Activated T-cell treated with anti-CD3 and anti-CD28 coated beads, Interleukin-2, amount 50 U/mL, for 4 hours (primary cell): ENCODE measurements at places on chromosomes 2 and 18. TPM values are rescaled to one million over a fixed set of nuclear protein-coding genes. Genes with fewer than 3 reads are reported as not detected.

Gene KATNAL2
- total RNA-seq = 0.54 TPM

- DNase-seq = no peak
Measured at GRCh38 chr18:79799619-79800370, 2.1 kb downstream of the KCNG2 start.

- no peak for DNase-seq
Measured at GRCh38 chr2:171723716-171724683, 36.7 kb downstream of the DYNC1I2 start.

- DNase-seq = no peak
Measured at GRCh38 chr2:219335373-219335786, 2.8 kb upstream of the RESP18 start.

GRCh38 chr2:216621292-216621691 is 11.9 kb upstream of the IGFBP2 start:
- DNase-seq = no peak

DNA sequence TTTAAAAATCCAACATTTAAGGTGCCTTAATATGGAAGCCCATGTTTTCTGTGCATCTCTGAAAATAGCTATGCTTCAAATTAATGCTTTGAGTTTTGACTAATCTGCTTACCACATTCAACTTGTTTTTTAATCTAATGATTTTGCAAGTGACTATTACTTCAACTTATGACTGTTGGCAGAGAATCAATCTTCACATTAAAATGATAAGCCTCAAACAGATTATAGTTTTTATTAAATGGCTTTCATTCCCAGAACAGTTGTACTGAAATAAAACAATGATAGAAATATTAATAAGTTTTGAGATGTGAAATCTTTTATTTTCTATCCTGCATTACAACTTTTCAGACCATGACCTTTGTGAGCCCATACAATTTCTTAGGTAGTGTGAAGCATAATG is 347.5 kb downstream of the ZNF804A start:
- no peak for DNase-seq

DNA sequence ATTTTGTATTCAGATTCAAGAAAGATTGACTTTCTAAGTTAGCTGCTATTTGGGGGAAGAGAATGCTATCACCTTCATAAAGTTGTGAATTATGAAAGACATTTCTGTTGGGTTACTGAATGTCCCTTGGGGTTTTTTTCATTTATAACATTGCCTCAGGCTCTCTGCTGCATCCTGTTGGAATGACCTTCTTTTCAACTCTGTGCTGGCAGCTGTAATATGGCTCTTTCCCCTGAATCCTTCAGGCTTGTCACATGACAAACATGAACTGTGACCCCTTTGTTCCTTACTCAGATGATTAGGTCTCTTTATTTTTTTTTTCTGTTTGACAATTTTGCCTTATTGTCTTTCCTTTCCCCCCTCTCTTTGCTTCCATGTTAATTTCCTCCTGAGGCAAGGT is 159.8 kb downstream of the TAF4B start:
- no peak for DNase-seq

DNA sequence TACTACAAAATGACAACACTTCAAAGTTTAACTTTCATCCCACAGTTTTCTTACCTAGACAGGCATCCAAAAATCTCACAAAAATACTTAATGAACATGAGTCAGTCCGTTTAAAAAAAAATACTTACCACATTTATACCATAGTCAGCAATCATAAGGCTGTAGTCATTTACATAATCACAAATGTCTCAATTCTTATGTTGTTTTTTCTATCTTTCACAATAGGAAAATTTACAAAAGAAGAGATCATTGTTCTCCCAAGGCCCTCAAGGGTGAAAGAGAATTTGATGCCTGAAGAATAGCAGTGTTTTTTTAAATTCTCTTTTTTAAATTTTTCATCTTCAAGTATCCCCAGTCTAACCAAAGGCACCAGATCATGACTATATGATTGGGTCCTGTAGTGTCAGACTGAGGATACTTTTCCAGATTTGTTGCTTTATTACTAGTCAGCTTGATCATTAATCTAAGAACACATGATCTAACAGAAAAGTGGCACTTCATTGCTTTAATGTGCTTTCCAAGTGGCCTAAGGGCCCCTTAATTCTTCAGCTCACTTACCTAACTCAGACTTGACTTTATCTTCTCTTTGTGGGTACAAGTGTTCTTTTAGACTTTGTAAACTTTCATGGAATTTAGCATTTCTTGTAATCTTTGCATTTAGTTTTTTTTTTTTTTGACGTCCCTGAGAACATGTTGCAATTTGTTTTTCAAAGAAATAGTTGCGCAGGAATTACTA is 4.7 kb downstream of the SCYGR5 start:
- no peak for DNase-seq

DNA sequence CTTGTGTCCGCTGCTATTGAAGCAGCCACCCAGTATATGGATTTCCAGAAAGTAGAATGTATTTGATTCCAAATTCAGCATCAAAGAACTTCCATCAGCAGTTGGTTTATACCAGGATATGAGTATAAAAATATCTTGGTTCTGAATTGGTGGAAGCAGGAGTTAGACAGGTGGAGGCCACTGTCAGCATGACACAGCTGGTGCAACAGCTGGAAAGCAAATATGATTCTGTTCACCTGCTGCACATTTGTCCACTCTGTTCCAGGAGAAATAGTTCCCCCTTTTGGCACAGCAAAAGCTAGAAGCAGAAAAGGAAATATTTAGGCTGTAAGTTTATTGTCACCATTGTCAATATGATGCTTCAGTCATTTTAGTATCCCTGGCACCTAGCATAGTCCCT is 41.2 kb downstream of the KIAA2012 start:
- no peak for DNase-seq

DNA sequence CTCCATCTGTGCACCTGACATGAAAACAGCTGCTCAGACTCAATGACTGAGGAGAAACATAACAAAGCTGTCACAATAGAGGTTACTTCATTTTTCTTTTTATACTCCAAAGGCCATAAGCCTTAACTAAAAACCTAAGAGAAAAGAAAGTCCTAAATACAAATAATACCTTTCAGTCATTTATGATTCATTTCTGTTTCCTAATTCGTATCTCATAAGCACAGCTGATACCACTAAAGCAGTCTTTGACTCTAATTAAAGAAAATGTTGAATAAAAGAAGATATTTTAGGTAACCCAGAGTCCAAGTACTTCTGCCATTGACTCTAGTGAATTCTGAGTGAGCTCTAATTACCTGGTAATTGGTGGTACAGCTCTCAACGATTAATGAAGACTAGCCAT is 20.6 kb downstream of the NEMP2 start:
- no peak for DNase-seq

- no peak for DNase-seq
Measured at GRCh38 chr2:33665039-33665438, 65.9 kb upstream of the FAM98A start.

DNA sequence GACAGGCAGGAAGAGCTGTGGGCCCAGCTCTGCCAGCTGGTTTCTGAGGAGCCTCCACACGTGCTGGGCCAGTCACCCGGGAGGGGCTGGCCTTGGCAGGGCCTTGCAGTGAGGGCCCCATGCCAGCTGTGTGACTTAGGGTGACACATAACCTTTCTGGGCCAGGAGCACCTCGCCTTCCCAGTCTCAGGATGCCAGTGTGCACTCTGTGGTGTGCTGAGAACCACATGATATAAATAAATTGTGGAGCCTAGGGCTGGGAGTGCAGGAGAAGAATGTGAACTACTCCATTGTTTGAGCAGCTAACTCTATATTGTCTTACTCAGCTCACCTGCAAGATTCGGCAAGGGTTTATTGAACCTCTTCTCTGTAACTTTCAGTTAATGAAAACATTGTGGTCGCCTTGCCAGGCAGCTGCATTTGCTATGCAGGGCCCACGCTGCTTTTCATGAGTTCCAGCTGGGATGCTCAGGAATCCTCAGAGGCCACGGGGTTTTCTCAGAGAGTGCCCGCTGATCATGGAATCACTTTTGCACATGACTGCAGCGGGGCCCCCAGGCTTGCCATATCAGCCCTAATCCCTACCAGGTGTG is 222.3 kb downstream of the SH3RF3 start:
- no peak for DNase-seq

- no peak for DNase-seq
Measured at GRCh38 chr2:154433010-154433409, 265.5 kb upstream of the KCNJ3 start.

- no peak for DNase-seq
Measured at GRCh38 chr2:239826786-239827522, 198.2 kb downstream of the NDUFA10 start.

DNA sequence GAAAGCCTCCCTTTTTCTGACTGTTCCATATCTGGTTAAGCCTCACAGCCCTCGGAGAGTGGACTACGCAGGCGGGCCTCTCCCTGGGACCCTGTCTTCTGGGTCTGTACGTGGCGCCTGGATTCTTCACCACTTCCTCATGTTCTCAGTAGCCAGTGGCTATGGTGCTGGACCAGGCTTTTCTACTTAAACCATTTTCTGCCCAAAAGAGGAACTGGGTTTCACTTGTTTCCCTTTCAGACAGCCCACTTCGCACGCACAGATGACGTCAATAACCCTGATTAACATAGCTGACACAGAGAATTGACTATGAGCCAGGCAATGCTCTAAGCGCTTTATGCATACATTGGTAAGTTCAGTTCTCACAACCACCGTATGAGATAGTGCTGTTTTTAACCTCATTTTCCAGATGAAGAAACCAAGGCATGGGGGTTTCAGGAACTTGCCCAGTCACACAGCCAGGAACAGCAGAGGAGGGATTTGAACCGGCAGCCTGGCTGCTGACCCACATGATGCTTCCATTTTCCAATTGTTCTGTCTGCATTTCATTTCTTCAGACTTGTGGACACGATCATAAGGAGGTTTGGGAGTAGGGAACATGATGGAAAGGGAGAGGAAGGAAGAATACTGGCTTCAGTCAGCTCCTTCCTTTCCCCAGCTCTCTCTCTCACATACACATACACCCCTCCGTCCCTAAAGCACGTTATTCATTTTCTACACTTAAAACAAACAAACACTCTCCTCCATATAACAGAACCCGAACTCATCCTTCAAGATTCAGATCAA is 41.7 kb downstream of the MYOM1 start:
- DNase-seq = no peak
